Stimulated activated CD8-positive, alpha-beta memory T cell treated with anti-CD3 and anti-CD28 coated beads, Interleukin-15, amount 100 ng/mL, for 1 hour (primary cell): ENCODE measurements at places on chromosomes 5 and 9.

GRCh38 chr9:132147331-132147730 is 14.5 kb upstream of the NTNG2 start:
- no peak for DNase-seq

GRCh38 chr9:125258832-125259534 is 2.6 kb upstream of the GAPVD1 start:
- DNase-seq: no peak

GRCh38 chr5:53116597-53116996 is 7.0 kb upstream of the MOCS2 start:
- DNase-seq: no peak

DNA sequence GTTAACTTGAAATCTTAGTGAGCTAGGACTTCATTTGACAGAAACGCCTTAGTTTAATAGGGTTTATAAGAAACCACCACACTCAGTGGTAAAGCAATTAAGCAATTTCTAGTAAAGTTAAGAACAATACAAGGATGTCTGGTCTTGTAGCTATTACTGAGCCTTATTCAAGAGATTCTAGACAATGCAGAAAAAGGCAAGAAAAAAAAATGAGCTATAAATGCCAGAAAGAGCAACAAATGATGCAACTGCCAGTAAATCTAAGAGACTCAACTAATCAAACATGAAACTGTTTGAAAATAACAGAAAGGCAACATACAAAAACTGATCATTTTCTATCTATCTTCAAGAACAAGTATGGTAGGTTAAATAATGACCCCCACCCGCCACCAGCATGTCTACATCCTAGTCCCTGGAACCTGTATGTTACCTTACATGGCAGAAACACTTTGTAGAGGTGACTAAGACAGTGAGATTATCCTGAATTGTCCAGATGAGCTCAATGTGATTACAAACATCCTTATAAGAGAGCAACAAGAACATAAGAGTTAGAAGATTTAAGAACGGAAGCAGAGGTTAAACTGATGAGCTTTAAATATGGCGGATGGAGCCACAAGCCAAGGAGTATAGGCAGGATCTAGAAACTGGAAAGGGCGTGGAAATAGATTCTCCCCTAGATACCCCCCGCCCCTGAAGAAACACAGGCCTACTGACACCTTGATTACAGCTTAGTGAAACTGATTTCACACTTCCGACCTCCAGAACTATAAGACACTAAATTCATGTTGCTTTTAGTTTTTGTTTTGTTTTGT is 93.0 kb downstream of the SUSD1 start:
- no peak for DNase-seq

DNA sequence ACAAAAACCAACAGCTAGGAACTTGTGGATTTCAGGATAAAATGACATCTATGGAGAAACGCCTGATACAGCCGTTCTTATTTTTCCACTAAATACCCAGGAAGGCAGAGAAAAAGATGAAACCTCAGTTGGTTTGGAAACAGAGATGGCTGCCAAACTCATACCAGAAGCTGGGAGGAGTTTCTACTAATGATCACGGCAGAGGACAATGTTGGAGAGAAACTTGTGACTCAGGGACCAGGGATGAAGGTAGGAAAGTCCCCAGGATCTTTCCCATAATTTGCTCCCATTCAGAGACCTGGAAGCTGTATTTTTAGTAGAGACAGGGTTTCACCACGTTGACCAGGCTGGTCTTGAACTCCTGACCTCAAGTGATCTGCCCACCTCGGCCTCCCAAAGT is 187.1 kb upstream of the IER5L start:
- DNase-seq: no peak

DNA sequence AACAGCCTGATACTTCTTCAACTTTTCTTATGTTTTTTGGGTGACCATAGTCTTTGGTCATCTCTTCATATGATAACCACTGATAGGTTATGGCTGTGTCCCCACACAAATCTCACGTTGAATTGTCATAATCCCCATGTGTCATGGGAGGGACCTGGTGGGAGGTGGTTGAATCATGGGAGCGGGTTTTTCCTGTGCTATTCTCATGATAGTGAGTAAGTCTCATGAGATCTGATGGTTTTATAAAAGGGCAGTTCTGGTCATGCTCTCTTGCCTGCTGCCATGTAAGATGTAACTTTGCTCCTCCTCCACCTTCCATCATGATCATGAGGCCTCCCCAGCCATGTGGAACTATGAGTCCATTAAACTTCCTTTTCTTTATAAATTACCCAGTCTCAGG is 8.7 kb downstream of the RHOBTB3 start:
- DNase-seq: no peak

DNA sequence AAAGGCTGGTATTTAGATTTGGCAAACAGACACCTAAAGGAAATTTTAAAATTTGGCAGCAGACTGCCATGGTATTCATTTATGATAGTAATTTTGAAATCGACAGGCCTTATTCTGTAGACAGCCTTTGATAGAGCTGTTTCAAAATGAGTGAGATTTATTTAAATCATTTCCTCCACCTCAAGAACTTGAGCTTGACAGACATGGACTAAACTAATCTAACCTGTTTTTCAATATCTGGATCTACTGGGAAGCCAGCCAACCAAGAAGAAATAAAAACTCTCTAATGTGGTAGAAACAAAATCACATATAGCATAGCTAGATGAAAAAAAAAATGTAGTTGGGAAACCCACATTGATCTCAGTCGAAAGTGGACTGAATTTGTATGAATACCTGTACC is 56.9 kb upstream of the RASA1 start:
- no peak for DNase-seq

DNA sequence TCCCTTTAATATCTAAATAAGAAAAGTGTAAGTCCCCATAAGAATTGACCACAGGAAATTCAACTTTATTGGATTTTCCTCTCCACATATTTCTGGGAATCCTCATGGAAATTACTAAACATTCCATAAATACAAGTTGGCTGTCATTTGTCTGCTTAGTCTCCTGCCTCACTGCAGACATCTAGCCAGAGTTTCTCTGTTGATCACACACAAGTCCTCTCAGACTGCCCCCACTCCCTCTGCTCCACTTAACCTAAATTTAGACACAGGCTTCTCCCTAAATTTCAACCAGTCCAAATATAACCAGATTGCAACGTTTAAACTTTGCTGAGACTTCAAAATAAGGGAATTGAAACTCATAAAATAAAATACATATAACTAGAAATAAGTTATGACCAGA is 982.1 kb downstream of the DTWD2 start:
- no peak for DNase-seq

- DNase-seq: no peak
Measured at GRCh38 chr5:142597546-142598337, 88.1 kb downstream of the FGF1 start.

- DNase-seq: no peak
Measured at GRCh38 chr9:91995000-91995655, 45.1 kb upstream of the ROR2 start.

GRCh38 chr9:89356782-89357181 is 38.5 kb downstream of the SECISBP2 start:
- DNase-seq: no peak

DNA sequence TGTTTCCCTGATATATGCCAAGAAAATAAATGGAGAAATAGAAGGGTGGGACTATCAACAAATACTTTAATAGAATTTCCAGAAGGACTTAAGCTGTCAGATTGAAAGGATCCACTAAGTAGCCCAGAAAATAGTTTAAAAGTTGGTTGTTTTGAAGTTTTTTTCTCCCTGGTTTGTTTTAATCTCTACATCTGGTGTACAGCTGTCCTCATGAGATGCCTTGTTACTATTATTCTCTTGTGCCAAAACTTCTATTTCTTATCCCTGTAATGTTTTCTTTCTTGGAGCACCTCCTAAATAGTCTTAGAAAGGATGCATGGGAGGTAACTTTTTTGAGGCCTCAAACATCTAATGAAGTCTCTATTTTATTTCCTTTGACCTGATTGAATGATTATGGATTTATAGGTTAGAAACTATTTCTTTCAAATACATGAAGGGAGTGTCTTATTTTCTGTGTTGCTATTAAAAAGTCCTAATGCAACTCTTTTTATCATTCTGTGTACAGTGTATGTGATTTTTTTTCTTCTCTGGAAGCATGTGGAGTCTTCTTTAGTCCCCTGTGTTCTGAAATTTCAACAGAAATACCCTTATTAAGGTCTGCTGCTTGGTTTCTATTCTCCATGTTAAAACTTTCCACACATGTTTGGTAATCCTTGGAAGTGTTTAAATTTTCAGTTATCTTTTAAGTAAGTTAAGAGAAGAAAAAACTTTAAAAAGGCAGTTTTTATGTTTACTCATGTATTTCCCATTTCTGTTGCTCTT is 140.0 kb upstream of the CDKN2B start:
- DNase-seq: no peak

DNA sequence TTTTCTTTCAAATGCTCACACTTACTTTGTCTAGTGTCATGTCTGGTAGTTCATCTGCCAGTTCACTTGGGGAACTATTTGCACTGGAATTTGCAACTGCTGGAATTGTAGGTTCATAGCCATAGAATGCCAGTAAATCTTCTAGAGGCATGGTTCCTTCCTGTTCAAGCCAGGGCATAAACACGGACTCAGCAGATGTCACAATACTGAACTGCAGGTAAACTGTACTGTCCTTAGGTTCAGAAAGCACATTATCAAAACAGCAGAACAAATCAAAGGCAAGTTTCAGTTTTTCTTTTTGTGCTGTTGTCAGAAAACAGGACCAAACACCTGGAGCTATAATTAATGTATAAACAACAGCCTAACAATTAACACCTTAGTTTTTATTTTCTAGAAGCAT is 13.1 kb downstream of the MIER3 start:
- DNase-seq: no peak

DNA sequence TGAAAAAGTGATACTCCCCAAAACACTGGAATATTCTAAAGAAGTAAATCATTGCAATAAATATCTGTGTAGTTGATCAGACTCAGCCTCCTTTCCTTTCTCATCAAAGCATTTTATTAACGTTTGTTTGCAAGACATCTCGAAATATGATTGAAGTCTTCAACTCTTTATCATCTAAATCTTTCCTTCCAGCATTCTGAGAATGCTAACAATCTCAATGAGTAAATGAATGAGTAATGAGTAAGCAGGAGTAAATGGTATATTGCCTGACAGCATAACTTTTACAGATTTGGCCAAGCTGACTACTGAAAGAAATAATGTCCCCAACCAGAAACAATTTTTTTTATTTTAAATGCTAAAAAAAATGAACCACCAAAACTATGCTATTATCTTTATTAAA is 157.1 kb downstream of the SLCO4C1 start:
- no peak for DNase-seq

GRCh38 chr9:137761793-137762192 is 115.8 kb upstream of the CACNA1B start:
- no peak for DNase-seq

- DNase-seq: no peak
Measured at GRCh38 chr9:86909388-86909787, 37.9 kb downstream of the GAS1 start.

DNA sequence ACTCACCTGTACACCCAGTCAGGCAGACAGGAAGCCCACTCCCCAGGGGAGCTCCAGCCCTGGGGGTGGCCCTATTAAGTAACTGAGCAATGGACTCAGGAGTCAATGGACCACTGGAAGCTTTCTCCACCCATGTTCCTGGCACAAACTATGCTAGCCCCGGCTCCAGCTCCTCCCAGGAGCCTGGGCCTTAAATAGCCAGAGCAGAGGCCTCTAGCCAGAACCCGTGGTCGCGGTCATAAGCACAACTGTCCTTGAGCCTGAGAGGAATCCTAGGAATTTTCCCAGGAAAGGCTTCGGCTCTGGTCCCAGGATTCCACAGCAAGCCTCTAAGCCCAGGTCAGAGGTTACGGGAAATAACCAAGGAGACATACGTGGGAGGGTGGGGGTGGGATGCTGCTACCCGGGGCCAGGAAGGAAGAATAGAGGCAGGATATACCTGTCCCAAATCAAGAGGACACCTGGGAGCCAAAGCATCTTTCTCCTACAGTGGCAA is 5.5 kb downstream of the SEPTIN8 start:
- no peak for DNase-seq

GRCh38 chr5:74464512-74465209 is 175.9 kb downstream of the ENC1 start:
- DNase-seq: no peak

- no peak for DNase-seq
Measured at GRCh38 chr5:54361691-54362411, 51.5 kb upstream of the ARL15 start.

GRCh38 chr5:40746703-40747102 is 9.1 kb downstream of the TTC33 start:
- no peak for DNase-seq

- DNase-seq: no peak
Measured at GRCh38 chr9:125646621-125647100, 60.3 kb downstream of the MAPKAP1 start.

DNA sequence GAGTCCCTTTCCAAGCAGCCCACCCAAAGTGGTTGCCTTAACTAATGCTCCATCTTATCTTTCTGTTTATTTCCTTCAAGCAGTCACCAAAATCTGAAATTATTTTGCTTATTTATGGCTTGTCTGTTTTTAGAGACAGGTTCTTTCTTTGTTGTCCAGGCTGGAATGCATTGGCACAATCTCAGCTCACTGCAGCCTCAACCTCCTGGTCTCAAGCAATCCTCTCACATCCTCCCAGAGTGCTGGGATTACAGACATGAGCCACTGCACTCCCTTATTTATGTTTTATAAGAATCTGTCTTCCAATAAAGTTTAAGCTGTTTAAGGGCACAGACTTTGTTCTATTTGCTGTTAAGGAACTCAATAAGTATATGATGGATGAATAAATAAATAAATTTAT is 133.7 kb downstream of the GABRB2 start:
- no peak for DNase-seq

GRCh38 chr9:70496244-70496643 is 81.8 kb upstream of the KLF9 start:
- no peak for DNase-seq

DNA sequence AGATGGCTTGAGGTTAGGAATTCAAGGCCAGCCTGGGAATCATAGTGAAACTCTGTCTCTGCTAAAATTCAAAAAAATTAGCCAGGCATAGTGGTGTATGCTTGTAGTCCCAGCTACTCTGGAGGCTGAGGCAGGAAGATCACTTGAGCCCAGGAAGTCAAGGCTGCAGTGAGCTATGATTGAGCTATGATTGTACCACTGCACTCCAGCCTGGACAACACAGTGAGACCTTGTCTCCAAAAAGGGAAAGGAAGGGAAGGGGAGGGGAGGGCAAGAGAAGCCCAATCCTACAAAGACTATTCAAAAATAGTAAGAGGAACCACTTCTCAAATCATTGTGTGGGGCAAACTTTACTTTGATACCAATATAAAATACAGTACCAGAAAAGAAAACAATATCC is 11.2 kb downstream of the SEMA4D start:
- no peak for DNase-seq

GRCh38 chr5:56142614-56143372 is 90.3 kb downstream of the ANKRD55 start:
- no peak for DNase-seq

GRCh38 chr9:121242959-121243346 is 25.0 kb upstream of the GSN start:
- DNase-seq: no peak

GRCh38 chr5:82278711-82279370 is 687 bp upstream of the RPS23 start:
- no peak for DNase-seq

GRCh38 chr5:172276214-172276613 is 7.3 kb downstream of the UBTD2 start:
- DNase-seq: no peak

GRCh38 chr5:128464596-128464995 is 73.4 kb downstream of the FBN2 start:
- DNase-seq: no peak

- no peak for DNase-seq
Measured at GRCh38 chr5:40171971-40172370, 507.7 kb upstream of the PTGER4 start.

GRCh38 chr5:166251786-166252185 is 2039.7 kb upstream of the WWC1 start:
- no peak for DNase-seq

GRCh38 chr9:20394969-20395368 is 227.3 kb downstream of the MLLT3 start:
- DNase-seq: no peak
